ENCODE measurements at places on chromosomes 1 and 21.

GRCh38 chr1:200775850-200776249, 37.2 kb downstream of the CAMSAP2 start:
- DNase-seq: no peak

DNA sequence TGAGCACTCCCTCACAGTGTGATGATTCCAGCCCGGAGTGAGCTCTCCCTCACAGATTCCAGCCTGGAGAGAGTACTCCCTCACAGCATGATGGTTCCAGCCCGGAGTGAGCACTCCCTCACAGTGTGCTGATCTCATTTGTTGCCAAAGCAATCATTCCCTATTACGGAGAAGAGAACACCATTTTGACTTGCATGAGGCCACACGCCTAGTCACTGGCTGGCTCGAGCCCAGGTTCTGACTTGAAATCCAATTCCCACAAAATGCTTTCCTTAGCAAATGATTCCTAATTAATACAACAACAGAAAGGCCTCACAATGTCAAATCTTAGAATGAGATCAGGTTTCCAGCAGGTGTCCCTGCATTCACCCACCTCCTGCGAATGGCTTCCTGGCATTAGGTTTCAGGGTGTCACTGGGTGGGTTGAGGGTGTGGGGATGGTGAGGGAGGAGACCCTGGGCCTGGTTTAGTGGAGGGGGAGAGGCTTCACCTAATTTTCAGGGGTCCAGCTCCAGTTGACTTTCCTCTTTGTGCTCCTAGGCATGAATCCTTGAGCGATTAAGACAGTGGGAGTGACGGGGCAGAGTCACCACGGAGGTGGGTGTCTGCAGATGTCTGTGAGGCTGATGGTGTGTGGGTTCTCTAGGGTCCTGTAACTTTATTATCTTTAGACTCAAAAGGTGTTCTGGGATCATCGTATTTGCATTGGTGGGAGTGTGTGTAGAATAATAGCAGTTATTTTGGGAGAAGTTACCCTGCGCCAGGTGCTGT, 158.5 kb downstream of the KCNJ6 start:
- DNase-seq: no peak

DNA sequence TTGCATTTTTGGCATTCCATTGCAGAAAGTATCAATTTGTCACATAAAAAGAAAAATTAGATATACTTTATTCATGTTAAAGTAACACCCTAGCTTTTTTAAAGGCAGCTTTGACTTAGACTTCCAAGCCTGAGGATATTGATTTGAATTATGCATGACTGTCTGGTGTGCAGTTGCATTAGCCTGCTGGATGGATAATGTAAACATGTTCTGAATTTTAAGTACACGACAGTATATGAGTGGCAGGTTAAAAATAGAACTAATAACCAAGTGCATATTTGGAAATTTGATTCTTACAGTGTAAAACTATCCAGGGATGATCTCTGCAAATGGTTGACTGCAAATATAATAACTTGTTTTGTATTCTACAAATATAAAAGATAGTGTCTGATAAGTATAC, 124.0 kb downstream of the SYT14 start:
- no peak for DNase-seq

- no peak for DNase-seq
Observed at GRCh38 chr1:172698224-172698623, 39.3 kb downstream of the FASLG start.

GRCh38 chr1:100536031-100536430, 1.9 kb upstream of the GPR88 start:
- no peak for DNase-seq

GRCh38 chr1:198495631-198496030, 44.8 kb downstream of the ATP6V1G3 start:
- no peak for DNase-seq

DNA sequence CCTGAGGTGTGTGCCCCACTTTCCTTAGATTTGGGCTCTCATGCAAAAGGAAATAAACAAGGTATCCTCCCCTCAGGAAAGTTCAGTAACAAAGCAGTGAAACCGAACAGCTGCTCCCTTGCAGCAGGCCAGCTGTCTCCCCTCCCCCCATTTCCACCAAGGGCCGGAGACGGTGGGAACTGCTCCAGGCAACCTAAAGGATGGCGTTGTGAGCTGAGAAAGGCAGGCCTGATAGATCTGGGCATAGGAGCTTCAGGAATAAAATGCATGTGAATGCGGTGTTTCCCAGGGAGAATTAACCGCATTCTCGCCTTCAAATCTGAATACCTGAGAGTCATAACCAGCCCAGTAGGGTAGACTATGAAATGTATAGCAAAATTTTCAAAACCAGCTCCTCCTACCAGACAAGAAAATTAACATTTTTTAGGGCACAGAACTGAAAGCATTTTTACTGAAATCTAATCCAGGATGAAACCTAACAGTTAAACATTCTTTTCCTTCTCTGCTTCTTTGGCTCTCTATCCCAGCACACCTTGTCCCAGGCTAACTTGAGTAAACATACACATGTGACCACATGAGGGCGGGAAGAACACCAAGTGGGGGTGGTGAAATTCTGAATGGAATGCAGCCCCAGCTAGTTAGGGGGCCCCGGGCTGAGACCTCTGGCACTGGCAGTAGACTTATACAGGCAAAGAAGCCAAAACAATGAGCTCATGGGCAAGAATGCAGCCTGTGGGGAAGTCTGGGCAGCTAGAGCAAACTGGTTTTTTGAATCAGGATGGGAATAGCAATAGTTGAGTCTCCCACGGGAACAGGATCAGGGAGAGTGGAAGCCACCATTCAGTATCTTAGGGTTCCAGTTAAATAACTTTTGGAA, 11.5 kb downstream of the MCL1 start:
- peak; percentile 78 for DNase-seq

DNA sequence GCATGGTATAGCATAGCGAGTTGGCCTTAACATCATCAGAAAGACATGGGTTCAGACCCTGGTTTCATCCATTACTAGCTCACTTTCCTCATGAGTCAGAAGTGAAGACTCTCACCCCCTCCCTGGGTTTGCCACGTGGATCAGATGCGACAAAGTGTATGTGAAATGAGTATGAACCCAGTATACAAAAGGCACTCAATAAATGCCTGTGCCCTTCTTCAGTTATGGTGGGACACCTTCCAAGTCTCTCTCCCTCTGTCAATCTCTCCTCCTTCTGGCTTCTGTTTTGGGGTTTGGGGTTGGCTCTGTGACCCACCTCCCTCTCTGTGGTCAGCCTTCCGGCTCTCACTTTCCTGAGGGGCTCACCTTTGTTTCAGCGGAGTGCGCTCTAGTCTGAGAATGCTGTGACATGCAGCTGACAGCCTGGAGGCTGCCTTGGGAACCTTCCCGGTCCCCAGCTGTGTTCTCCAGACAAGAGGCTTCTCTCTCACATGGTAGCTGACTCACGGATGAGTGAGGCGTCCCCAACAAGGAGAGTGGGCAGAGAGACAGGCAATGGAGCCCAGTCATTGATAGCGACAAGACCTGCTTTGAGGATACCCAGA, 155.0 kb upstream of the EDN2 start:
- DNase-seq: no peak

GRCh38 chr1:23611601-23612327, 52.5 kb upstream of the ID3 start:
- DNase-seq: no peak

GRCh38 chr1:46130121-46130520, 2.3 kb downstream of the PIK3R3 start:
- DNase-seq: no peak

- no peak for DNase-seq
Observed at GRCh38 chr1:109569323-109569722, 20.9 kb downstream of the GNAI3 start.

GRCh38 chr21:33974513-33975468, 59.2 kb upstream of the ATP5PO start:
- DNase-seq: no peak

All from left colon (tissue), 2 donors.